ENCODE measurements at places on chromosomes 13 and 19.

DNA sequence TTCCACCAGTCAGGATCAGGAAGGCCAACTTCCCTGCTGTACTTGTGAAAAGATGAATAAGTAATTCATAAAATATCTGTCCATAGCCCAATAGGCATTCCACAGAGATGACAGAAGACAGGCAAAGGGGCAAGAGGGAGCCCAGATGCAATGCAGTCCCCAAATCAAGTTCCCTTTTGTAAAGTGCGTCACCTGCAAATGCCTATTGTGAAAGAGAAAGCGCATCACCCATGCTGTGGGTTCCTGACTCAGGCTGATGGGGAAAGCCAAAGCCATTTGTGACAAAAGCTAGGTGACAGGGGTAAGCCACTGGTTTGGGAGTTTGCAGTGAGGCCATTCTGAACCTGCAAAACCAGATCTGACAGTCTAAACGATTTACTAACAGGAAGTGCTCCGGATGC lies 157.5 kb upstream of the ZNF536 start:
- no peak for DNase-seq

- DNase-seq = no peak
Measured at GRCh38 chr19:29636553-29637360, 28.5 kb upstream of the PLEKHF1 start.

DNA sequence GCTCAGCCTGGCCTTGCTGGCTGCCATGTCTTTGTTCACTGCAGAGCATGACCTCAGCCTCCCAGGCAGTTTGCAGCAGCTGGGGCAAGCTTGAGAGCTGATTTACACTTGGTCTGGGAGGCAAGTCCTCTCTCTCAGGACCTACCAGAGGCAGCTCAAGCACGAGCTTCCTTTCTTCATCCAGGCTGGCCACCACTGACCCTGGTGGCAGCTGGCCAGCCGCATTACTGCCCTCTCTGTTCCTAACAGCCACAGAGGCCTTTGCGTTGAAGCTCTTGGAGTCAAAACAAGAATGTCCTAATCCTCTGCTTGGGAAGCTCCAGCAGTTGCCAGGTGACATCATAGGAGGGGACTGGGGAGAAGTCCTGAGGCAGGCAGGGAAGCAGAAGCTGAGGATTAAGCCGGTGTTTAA lies 85.7 kb downstream of the NUFIP1 start:
- no peak for DNase-seq

DNA sequence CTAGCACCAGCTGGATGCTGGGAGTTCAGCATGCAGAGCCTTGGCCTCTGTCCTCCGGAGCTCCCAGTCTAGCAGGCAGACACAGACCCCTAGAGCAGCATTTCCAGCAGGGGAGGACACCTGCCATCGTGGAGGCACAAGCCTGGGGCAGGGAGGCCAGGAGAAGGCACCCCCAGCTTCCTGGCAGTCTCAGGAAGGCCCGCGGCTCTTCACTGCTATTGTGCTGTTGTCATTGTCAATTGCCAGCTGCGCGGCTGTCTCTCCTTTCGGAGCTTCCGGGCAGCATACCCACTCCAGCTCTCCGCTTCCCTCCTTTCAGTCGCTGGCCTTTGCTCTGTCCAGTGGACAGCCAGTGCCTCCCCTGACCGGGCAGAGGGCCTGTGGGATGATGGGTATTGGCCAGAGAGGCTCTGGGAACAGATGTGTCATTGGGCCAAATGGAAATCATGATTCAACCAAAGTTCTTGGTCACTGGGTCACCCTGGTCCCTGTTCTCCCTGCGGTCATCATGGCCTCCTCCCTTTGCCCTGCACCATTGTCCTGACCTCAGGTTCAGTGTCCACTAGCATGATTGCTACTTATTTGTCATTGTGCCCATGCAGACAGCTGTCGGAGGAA lies 93.0 kb downstream of the SLC7A1 start:
- no peak for DNase-seq

DNA sequence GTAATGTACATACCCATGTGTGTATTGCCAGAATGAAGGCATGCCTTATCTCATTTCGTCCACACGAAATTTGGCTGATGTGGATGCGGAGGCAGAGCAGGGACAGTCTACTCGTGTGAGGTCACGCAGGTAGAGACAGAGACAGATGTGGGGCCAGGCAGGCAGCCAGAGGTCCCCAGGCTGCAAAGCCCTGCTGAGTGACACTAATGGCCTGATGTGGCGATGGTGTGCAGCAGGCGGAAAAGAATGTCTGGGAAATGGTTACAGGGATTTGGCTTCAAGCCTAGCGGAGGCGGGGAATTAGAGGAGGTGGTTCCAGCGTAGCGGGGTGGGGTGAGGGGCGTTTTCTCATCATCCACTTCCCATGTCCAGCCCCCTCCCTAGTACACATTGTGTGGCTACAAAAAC lies 4.2 kb upstream of the IZUMO2 start:
- DNase-seq = no peak

- no peak for DNase-seq
Measured at GRCh38 chr19:48573163-48573505, 21.2 kb downstream of the SULT2B1 start.

GRCh38 chr13:99652141-99652540 lies 150.9 kb downstream of the TM9SF2 start:
- DNase-seq = no peak

DNA sequence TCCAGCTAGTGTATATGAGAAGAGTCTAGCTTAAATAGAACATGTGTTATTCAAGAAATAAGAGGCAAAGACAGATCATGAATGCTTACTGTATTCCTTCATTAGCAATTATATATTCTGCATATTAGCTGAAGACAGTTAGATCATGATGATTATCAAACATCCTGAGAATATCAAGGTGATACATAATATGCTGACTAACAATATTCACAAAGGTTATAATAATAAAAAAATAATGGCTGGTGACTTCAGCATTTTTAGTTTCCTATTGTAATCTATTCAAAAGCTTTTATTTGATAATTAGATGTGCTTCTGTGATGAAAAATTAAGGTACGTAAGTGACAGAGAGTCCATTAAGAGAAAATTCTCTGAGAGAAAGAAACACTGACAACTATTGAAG lies 511.4 kb downstream of the PCDH17 start:
- DNase-seq = no peak
